ENCODE measurements at places on chromosomes 2 and 18.

DNA sequence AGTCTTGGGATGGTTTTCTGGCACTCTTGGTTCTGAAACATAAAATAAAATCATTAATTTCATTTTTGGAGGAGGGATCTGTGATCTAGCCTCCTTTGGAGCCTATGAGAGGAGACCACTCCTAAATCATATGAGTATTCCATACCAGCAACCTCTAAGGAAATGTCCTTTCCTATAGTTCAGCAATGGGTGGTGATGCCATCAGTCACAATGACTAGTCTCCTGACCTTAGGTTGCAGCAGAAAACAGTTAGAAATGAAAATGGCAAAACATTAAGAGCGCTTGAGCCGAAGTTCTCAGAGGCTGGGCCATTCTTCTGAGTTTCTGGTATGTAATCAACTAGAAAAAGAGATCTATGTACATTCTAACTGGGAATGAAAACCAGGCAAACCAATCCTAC is 56.5 kb downstream of the TMEM247 start:
- DNase-seq = no peak
- H3K36me3 ChIP-seq = no peaks in the 10 kb centered on the region
- H3K27ac ChIP-seq = peak overlapping the region; percentile 82
- no peaks in the 10 kb centered on the region for H3K27me3 ChIP-seq
- peaks cover 71% of the 10 kb centered on the region for H3K4me1 ChIP-seq
- no peak overlapping the region for H3K4me3 ChIP-seq

GRCh38 chr2:95761556-95761955 is 169.8 kb downstream of the TRIM43 start:
- H3K36me3 ChIP-seq = no peaks in the 10 kb centered on the region
- no peaks in the 10 kb centered on the region for H3K27me3 ChIP-seq
- no peaks in the 10 kb centered on the region for H3K4me1 ChIP-seq
- no peak for DNase-seq

GRCh38 chr18:13427354-13427753 is 208.8 kb downstream of the LDLRAD4 start:
- DNase-seq = no peak
- H3K27me3 ChIP-seq = no peaks in the 10 kb centered on the region
- H3K4me3 ChIP-seq = no peak overlapping the region
- no peaks in the 10 kb centered on the region for H3K36me3 ChIP-seq
- no peaks in the 10 kb centered on the region for H3K4me1 ChIP-seq

GRCh38 chr2:21996339-21996738 is 872.6 kb downstream of the TDRD15 start:
- H3K4me3 ChIP-seq = no peak overlapping the region
- H3K27me3 ChIP-seq = no peaks in the 10 kb centered on the region
- H3K27ac ChIP-seq = no peak overlapping the region
- no peaks in the 10 kb centered on the region for H3K4me1 ChIP-seq
- no peak for DNase-seq
- no peaks in the 10 kb centered on the region for H3K36me3 ChIP-seq

GRCh38 chr2:124065636-124066035 is 40.5 kb downstream of the CNTNAP5 start:
- no peaks in the 10 kb centered on the region for H3K27me3 ChIP-seq

GRCh38 chr18:49223837-49224529 is 236.5 kb downstream of the DYM start:
- no peaks in the 10 kb centered on the region for H3K27me3 ChIP-seq
- H3K4me1 ChIP-seq = peaks cover 14% of the 10 kb centered on the region
- no peak overlapping the region for H3K27ac ChIP-seq
- H3K4me3 ChIP-seq = no peak overlapping the region

DNA sequence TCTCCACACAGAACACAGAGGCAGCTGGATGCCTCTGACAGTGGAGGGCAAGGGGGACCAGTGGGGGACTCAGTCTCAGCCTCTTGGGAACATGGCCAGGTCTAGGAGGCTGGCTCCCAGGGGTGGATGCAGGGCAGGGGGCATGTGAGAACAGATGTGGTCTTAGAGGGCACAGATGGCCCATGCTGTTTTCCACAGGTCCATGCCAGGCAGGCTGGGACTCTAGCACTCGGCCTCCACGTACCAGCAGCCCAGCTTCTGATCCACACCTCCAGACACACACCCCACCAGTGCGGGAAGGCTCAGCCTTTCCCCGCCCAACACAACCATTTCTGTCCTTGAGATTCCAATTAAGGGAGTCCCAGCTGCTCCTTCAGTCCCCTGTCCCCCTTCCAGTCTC is 42.4 kb downstream of the TNS1 start:
- H3K4me1 ChIP-seq = no peaks in the 10 kb centered on the region
- H3K27me3 ChIP-seq = no peaks in the 10 kb centered on the region
- H3K27ac ChIP-seq = no peak overlapping the region
- no peak overlapping the region for H3K4me3 ChIP-seq

All from CD14-positive monocyte (primary cell).